NCI-H2227 treated with DMSO at 0.1 percent for 48 hours (cell line): ENCODE measurements at places on chromosomes 7 and 10.

DNA sequence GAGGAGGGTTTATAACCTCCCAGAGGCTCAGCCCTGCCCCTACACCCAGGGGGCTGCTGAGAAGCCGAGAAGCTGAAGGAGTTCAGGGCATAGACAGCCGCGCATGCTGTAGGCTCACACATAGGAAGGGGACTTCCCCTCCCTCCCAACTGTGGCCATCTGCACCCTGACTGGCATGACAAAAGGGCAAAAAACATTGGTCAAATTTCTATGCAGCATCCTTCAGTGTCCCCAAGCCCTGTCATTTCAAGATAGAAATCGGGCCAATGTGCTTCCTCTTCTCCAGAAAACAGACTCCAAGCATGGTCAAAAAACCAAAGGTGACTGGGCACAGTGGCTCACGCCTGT lies 55.9 kb upstream of the MYL10 start:
- no peak for DNase-seq

GRCh38 chr10:55746002-55746401 lies 615.1 kb downstream of the ZWINT start:
- no peak for DNase-seq

GRCh38 chr7:48244864-48245271 lies 73.6 kb downstream of the ABCA13 start:
- DNase-seq: no peak

- DNase-seq: no peak
Measured at GRCh38 chr7:33885290-33886148, 19.8 kb upstream of the BMPER start.

DNA sequence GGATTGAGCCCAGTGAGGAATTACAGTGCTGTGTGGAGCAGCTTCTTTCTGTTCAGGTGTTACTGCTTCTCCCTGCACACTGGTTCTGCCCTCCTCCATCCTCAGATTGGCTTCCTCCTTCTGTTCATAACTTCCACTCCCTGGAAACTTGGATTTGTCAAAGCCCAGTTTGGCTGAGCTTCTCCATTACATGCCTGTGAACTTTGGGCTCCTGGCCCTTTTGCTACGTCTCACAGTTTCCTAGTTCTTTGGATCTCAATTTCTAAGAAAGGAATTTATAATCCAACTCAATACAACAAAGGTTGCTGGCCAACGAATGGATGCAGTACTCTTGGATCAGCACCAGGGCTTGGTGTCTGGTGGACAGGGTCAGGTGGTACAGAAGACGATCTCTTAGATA lies 318.1 kb downstream of the RPS24 start:
- DNase-seq: no peak

- no peak for DNase-seq
Measured at GRCh38 chr7:137996386-137996851, 5.5 kb downstream of the CREB3L2 start.

- DNase-seq: peak; percentile 23
Measured at GRCh38 chr10:79242620-79243152, 104.6 kb upstream of the PPIF start.

DNA sequence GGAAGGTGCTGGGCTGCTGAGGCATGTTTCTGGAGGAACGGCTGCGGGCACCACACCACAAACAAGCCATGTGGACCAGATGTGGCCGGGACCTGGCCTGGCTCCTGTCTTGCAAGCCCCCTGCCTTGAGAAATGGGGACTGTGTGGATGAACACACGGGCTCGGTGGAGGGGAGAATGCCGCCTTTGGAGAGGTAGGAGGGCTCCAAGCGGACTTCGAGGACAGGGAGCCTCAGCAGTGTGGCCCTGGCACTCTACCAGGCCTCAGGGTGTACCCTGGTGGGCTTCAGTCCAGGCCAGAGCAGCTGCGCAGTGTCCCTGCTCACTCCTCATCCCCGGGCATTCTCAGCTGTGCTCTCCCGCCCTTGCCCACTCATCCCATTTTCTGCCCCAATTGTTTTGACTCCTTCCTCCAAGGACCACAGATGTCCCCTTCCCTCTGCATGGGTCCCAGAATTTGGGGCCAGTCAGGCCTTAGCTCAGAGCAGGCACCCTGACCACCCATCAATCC lies 31.5 kb downstream of the PWWP2B start:
- no peak for DNase-seq

DNA sequence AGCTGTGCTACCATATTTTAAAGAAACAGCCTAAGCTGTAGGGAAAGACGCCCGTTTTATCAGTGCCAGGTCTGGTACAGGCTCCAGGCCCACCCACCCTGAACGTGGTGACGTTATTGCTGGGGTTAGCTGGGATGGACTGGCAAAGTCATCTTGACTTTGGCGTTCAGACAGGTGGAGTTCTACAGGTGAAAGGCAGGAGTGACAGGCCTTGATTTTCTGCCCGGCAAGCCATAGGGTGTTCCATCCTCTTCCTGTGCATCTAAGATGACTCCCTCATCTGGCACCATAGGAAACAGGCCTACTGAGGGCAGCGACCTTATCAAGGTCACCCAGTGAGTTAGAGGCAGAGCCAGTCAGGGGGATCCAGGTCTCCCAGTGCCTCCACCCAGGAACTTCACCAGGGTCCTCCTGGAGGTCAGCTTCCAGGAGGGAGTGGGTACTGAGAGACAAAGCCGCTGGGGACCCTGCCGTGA lies 41.6 kb downstream of the HK1 start:
- DNase-seq: no peak

- DNase-seq: peak; percentile 67
Measured at GRCh38 chr7:74401137-74401859, 52.4 kb upstream of the GTF2IRD1 start.

DNA sequence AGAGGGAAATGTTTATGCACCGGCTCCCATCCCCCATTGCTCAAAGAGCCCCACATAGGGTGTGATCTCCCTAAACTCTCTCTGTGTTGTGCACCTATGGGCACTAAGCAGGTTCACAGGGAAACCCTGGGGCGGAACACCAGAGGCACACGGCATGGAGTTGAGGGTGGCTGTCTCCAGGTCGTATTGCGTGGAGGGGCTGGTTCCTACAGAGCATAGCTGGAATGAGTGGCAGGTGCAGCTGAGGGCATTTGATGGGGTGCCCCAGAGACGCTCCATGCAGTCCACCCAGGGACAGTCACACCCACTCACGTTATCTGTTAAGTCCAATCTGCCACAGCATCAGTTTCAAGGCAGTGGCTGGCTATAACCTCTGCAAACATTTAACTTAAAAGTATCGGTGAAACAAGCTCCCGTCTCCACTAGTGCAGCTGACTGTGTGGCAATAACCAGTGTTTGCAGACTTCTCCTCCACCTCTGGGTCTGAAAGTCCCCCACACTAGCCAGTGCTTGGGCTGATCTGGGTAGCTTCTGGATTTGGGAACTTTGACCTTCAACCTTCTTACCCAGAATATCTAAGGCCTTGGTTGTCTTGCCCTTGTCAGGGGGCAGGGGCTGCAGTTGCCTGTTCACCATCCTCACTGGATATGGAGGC lies 249.2 kb upstream of the ZNF32 start:
- DNase-seq: no peak

GRCh38 chr10:31090894-31091607 lies 59.4 kb upstream of the ZNF438 start:
- no peak for DNase-seq
